ENCODE measurements at places on chromosomes 3 and 15.

DNA sequence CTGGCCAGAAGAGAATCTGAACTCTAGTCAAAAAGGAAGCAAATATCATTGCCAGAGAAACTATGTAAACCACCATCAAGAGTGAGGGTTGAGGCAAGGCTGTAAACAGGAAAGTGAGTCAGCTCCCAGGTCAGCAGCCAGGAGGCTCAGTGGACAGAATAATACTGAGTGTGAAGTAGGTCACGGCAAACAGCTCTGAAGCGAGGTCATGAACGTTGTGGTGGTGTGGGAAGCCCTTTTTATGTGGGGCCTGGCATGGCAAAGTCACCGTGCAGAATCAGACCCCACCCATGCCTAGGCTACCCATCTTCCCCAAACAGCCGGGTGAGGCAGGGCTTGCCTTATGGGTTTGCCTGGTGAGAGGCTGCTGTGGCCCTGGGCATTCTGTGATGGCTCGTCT, 43.9 kb downstream of the THBS1 start:
- peak; percentile 28 for DNase-seq

GRCh38 chr3:58023531-58023930, 15.3 kb downstream of the FLNB start:
- DNase-seq = no peak

GRCh38 chr3:27577504-27577903, 93.3 kb upstream of the SLC4A7 start:
- no peak for DNase-seq

GRCh38 chr3:168475704-168476103, 380.0 kb upstream of the GOLIM4 start:
- no peak for DNase-seq

DNA sequence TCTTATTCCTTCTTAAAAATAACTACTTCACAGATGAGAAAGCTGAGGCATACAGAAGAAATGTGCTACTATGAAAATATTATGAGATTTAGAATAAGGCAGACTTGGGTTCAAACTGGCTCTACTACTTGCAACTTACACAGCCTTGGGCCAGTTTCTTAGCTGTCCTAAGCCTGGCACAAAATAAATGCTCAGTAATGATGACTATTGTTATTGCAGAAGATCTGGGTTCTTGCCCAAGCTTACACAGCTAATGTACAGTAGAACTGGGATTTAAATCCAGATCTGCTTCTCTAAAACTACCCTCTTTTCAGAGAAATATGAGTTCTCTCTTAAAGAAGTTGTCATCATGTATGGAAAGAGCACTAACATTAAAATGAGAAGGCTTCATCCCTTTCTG, 228.2 kb upstream of the TPRG1 start:
- no peak for DNase-seq

DNA sequence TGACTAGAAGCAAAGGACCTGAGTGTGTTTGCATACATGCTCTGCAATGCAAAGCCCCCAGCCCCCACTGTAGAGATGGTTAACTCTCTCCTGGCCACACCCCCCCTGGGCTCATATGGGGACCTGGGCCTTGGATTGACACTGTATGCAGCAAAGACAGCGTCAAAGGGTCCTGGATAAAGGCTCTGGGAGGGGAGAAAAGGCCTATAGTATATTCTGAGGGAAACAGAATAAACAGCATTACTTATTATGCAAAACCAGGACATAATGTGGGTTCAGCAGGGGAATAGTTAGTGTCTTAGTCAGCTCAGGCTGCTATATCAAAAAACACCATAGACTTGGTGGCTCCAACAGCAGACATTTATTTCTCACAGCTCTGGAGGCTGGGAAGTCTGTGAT, 158.7 kb downstream of the APBA2 start:
- DNase-seq = no peak

- DNase-seq = no peak
These were observed 36.2 kb upstream of the TSPAN3 start for GRCh38 chr15:77107068-77107467.

DNA sequence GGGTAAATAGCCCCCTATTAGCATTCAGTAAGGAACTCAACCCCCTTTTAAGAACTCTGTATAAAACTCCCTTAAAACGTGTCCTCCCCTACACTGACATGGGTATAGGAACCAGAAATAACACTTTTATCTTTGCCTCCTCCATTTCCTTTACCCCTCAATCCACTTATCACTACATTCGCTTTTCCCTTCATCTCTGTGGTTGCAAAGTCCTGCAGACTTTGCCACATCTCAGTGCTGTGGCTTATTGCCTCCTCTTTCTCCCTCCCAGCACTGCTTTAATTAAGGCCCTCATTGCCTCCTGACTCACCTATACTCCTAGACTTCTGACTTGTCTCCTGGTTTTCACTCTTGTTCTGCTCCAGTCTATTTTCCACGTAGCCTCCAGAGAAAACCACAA, 94.3 kb upstream of the GADL1 start:
- DNase-seq = no peak

- no peak for DNase-seq
These were observed 134.1 kb downstream of the PDZRN3 start for GRCh38 chr3:73490453-73491286.

- DNase-seq = no peak
These were observed 504 bp upstream of the PDHB start for GRCh38 chr3:58434168-58434504.

GRCh38 chr3:154122912-154123559, 1.8 kb downstream of the ARHGEF26 start:
- no peak for DNase-seq

GRCh38 chr15:96123028-96123400, 207.5 kb upstream of the NR2F2 start:
- no peak for DNase-seq

GRCh38 chr15:42576776-42577175, 1.4 kb downstream of the STARD9 start:
- peak; percentile 34 for DNase-seq

DNA sequence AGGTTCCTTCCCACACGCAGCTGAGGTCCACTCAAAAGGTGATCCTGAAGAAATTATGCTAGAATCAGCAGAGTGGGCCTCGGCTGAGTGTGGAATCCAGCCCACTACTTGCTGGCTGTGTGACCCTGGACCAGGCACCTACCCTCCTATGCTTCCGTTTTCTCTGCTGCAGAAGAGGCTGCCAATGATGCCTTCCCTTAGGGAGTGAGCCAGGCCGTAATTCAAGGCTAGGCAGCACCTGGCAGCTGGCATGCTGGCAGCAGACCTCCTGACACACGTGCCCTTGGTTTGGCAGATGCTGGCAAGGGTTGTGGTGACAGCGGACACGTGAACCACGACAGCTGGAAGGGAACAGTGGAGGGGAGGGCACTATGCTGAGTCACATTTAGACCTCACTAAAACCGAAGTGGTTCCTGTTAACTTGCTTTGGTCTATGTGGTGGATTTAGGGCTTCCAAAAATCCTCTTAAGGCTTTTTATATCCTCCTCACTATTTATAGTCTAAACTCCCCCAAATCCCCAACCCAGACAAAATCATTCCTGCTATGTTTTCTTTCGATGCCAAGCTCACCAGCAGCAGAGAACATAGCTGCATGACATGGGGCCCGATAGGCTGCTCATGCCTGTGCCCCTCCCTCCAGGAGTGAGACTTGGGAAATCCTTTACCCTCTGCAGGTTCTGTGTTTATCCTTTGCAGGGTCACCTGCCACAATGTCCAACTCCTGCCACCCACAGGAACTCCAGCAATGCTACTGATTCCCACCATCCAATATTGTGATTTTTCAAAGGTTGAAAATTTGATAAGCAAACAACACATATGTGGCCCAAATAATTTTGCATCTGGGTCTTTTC, 10.6 kb upstream of the PCSK6 start:
- DNase-seq = peak; percentile 17

DNA sequence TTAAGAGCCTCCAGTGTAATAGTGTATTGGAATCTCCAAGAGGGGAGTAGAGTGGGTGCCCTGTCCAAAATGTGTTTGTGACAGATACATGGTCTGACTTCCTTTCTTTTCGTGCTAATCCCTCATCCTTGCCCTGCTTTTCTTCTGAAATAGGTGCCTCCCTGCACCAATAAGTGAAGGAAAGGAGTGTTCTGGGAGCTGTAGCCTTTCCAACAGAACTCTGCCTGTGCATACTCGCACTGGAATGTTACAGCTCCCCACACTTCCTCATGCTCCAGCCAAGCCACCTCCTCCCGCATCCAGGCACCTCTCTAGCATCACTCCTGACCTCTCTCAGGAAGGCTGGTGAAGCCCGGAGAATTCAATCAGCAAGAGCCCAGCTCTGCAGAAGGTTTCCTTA, 478.0 kb downstream of the GABRG3 start:
- DNase-seq = no peak

GRCh38 chr15:46441294-46442062, 806.6 kb downstream of the SQOR start:
- no peak for DNase-seq

DNA sequence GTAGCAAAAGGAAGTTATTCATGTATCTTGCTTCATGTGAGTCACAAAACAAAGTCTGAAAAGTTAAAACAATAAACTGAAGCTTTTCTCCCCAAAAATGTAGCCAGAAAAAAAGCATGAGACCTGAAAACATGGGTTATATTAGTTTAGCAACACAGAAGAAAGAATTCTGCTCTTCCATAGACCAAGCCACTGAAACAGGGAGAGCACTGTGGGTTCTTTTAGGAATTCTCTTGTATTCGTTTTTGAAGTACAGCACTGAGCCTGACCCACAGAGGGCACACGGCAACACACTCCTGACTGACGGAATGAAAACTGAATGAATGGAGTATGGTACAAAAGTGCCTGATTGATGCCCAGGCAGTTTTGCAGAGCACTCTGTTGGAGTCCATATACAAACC, 66.6 kb downstream of the TM4SF4 start:
- DNase-seq = no peak

- peak; percentile 27 for DNase-seq
These were observed 156.6 kb upstream of the IL12A start for GRCh38 chr3:159832024-159832423.

- DNase-seq = no peak
These were observed 14.3 kb downstream of the CCR8 start for GRCh38 chr3:39343760-39344159.

- no peak for DNase-seq
These were observed 43.4 kb downstream of the CD200 start for GRCh38 chr3:112376241-112376911.

DNA sequence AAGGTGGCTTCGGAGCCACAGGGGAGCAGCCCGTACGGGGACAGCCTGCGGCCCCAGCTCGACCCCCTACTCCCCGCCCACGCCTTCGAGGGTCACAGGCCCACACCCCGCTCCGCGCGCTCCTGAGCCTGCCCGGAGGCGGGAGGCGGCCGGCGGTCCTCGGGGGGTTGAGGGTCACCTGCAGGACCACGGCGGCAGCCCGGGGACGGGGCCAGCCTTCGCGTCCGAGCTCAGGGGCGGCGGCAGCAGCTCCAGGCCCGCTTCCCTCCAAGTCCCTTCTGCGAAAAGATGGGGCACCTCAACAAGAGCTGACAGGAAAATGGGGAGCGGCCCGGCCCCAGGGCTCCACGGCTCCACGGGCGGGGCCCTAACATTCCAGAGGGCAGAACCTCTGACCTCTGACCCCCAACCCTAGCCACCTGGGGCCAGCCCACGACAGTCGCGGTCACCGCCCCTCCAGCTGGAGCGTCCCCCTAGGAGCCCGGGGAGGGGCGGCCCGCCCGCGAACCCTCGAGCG, 428 bp downstream of the LYSMD4 start:
- peak; percentile 42 for DNase-seq

GRCh38 chr15:74403991-74404563, 29.7 kb downstream of the SEMA7A start:
- DNase-seq = peak; percentile 74

GRCh38 chr15:46681901-46682300, 1035.4 kb upstream of the SEMA6D start:
- DNase-seq = no peak

GRCh38 chr3:85360742-85361387, 402.1 kb downstream of the CADM2 start:
- DNase-seq = peak; percentile 12

DNA sequence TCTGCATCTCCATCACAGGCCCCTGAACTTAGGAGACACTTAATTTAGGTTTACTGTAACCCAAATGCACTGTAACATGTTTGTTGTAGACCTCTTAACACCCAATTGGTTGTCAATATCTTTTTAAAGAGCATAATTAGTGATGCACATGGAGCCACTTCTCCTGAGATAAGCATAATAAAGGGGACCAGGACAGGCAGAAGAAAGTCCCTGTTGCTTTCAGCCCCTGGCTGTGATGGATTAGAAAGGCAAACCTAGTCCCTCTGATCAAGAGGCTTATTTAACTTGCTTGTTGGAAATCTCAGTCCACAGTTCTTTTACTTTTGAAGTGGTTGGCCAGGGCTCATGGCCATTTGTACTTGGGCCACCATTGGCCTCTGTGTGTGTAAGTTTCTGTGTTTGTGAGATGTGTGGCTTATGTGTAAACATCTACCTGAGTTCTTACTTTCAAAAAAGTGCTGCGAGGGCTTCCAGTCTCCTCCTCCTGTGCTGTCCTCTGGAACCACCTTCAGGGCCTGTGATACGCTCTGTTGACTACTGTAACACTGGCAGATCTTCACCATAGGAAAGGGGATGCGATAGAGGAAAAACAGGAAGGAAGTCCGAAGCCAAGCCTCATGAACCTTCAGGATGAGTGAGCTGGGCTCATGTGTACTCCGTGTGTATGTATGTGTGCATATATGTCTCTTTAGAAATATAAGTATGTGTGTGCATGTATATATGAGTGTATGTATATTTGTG, 136.2 kb downstream of the EPHB1 start:
- no peak for DNase-seq

GRCh38 chr3:195072916-195073564, 197.9 kb downstream of the XXYLT1 start:
- DNase-seq = no peak

DNA sequence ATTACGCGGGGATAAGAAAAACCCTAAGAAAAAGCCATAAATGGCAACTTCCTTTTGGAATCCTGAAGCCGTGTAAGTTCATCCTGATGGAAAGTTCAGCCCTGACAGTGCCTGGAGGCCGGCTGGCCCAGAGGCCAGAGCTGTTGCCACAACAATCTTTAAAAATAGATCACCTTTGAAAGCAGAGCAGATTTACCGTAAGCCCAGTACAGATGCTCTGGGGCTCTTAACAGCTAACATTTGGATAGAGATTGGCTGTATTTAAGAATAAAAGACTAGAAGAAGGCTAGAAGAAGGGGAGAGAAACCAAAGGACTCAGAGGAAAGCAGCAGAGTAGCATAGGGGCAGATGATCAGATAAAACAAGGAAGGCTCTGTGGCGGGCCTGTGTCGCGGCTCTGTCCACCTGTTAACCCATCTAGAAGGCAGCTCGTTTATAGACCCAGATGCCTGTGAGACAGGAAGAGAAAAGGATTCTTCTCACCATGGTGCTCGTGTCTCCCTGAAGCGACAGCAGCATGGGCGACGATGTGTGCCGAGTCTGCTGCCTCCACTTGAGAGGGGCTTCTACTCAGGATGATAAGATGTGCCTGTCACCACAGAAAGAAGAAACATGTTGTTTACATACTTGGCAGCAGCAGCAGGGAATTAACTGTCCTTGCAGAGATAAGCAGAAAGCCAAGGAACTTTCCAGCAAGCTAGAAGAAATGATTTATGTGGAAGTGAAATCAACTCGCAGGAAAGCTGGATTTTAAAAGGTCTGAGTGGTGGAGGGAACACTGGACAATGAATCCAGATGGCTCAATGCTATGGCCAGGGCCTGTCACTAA, 69.9 kb downstream of the SYNM start:
- DNase-seq = no peak
